Peyer's patch (tissue), 4 donors: ENCODE measurements at places on chromosomes 7 and 10. TPM values are rescaled to one million over a fixed set of nuclear protein-coding genes. Genes with fewer than 3 reads are reported as not detected.

- no peak overlapping the region for H3K4me3 ChIP-seq
- H3K4me1 ChIP-seq, result peaks cover 4% of the 10 kb centered on the region
- H3K27me3 ChIP-seq, result no peaks in the 10 kb centered on the region
- DNase-seq, result no peak
Observed at GRCh38 chr10:124568848-124569622, 107.4 kb downstream of the LHPP start.

GRCh38 chr7:30323006-30323355, 38.6 kb downstream of the ZNRF2 start:
- H3K27ac ChIP-seq, result peak overlapping the region; percentile 77
- no peak overlapping the region for H3K4me3 ChIP-seq
- no peaks in the 10 kb centered on the region for H3K36me3 ChIP-seq
- peaks cover 4% of the 10 kb centered on the region for H3K4me1 ChIP-seq
- DNase-seq, result no peak

GRCh38 chr10:23406409-23406808, 32.5 kb upstream of the OTUD1 start:
- H3K4me3 ChIP-seq, result no peak overlapping the region
- H3K27me3 ChIP-seq, result no peaks in the 10 kb centered on the region
- H3K27ac ChIP-seq, result no peak overlapping the region
- no peaks in the 10 kb centered on the region for H3K36me3 ChIP-seq

The FAM171A1 gene
- 37.1 TPM for total RNA-seq

The SLC26A3 gene
- total RNA-seq, result 587 TPM

The MBL2 gene
- not detected for total RNA-seq
